ENCODE measurements at places on chromosomes 3 and 15. TPM values are rescaled to one million over a fixed set of nuclear protein-coding genes. Genes with fewer than 3 reads are reported as not detected.
A peak's percentile ranks its signal among the peaks of the same experiment; 100 is the strongest.

DNA sequence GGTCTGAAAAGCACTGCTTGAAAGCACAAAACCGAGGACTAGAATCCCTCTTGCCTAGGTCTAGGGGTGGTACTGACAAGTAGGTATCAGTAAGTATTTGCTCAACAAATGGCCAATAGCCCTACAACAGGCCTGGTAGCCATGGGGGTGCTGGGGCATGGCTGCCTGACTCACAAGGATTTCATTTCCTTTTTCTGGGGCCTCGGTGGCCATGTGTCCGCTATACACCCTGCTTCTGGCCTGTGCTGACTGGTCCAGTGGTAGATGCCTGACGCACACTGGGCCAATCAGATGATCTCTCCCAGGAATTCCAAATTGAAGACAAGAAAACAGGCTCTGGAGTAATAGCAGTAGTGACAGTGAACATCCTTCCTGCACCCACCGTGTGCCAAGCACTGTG, 29.4 kb downstream of the MELTF start:
- H3K27me3 ChIP-seq = peaks cover 9% of the 10 kb centered on the region
- no peak overlapping the region for H3K4me3 ChIP-seq
- no peak overlapping the region for H3K27ac ChIP-seq
- peak; percentile 18 for DNase-seq
- peaks cover 10% of the 10 kb centered on the region for H3K36me3 ChIP-seq
- 0 out of 2 replicates have a peak, but pooled peaks cover 6% of the 10 kb centered on the region for H3K4me1 ChIP-seq

The GADL1 gene
- total RNA-seq = 0.15 TPM

The C3orf80 gene
- 0.13 TPM for total RNA-seq

DNA sequence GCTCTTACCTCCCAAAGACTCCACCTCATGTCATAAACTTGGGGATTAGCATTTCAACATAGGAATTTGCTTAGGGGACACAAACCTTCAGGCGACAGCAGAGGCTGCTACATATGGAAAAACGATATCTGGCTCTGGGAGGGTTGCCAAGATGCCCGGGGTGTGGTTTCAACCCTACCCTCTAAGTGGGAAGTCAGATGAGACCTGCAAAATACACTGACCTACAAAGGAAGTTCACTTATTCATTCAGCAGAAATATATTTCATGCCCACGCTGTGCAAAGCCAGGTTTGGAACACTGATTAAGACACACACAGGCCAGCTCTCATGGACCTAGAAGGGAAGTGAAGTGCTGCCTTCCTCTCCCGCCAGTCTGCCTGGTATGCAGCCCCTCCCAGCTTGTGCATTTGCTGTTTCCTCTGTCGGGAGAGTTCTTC, 239.3 kb downstream of the FEZF2 start:
- H3K27ac ChIP-seq = no peak overlapping the region
- H3K27me3 ChIP-seq = no peaks in the 10 kb centered on the region
- H3K4me3 ChIP-seq = no peak overlapping the region

- H3K4me3 ChIP-seq = no peak overlapping the region
- no peaks in the 10 kb centered on the region for H3K4me1 ChIP-seq
- no peaks in the 10 kb centered on the region for H3K27me3 ChIP-seq
- no peak overlapping the region for H3K27ac ChIP-seq
- peaks cover 22% of the 10 kb centered on the region for H3K36me3 ChIP-seq
Measured at GRCh38 chr15:85769182-85769900, 25.4 kb downstream of the KLHL25 start.

The FBXL22 gene
- total RNA-seq = 0.52 TPM

- H3K27me3 ChIP-seq = no peaks in the 10 kb centered on the region
- H3K4me3 ChIP-seq = no peak overlapping the region
- peak overlapping the region; percentile 83 for H3K27ac ChIP-seq
- peaks cover 32% of the 10 kb centered on the region for H3K4me1 ChIP-seq
Measured at GRCh38 chr15:66472176-66472999, 25.2 kb downstream of the SNAPC5 start.

- no peak overlapping the region for H3K27ac ChIP-seq
- no peaks in the 10 kb centered on the region for H3K4me1 ChIP-seq
- H3K4me3 ChIP-seq = no peak overlapping the region
- no peaks in the 10 kb centered on the region for H3K36me3 ChIP-seq
- no peaks in the 10 kb centered on the region for H3K27me3 ChIP-seq
Measured at GRCh38 chr3:197169028-197169427, 129.4 kb downstream of the DLG1 start.

The GOLGA8R gene
- 0.20 TPM for total RNA-seq

DNA sequence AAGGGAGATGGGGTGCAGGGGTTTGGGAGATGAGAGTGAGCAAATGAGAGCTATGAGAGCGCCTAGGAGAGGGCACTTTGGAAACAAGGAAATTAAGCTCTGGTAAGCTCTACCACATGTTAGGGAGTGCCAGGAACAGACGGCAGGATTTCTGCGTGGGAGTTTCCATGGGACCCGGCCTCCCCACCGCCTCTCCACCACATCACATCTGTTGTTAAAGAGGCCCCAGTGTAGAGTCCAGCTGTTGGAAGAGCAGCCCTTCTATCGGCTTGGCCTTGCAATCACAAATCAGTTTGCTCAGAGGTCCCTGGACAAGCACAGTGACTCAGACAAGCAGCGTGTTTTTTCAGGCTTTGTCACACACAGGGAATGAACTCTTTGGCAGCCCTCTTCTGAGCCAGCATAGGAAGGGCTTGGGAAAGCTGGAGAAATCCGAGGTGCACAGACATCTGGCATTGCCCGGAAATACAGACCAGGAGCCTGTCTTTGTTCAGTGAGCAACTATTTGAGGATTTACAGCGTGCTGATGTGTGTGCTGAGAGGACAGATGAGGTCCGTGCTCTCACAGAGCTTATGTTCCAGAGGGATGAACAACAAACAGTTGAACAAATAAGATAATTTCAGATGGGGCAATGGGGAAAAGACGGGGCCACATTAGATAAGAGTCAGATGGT, 370.6 kb upstream of the PROK2 start:
- no peaks in the 10 kb centered on the region for H3K36me3 ChIP-seq
- no peaks in the 10 kb centered on the region for H3K4me1 ChIP-seq
- H3K27me3 ChIP-seq = no peaks in the 10 kb centered on the region
- no peak for DNase-seq
- H3K4me3 ChIP-seq = no peak overlapping the region

- H3K4me3 ChIP-seq = no peak overlapping the region
- H3K36me3 ChIP-seq = no peaks in the 10 kb centered on the region
- H3K27ac ChIP-seq = no peak overlapping the region
- DNase-seq = no peak
- H3K4me1 ChIP-seq = no peaks in the 10 kb centered on the region
Measured at GRCh38 chr3:190131329-190131728, 10.6 kb upstream of the P3H2 start.

The ARL14 gene
- total RNA-seq = not detected

- DNase-seq = no peak
- H3K36me3 ChIP-seq = no peaks in the 10 kb centered on the region
- no peaks in the 10 kb centered on the region for H3K4me1 ChIP-seq
- H3K27ac ChIP-seq = no peak overlapping the region
- H3K4me3 ChIP-seq = no peak overlapping the region
Measured at GRCh38 chr3:24986612-24987011, 441.5 kb upstream of the RARB start.

- peaks cover 17% of the 10 kb centered on the region for H3K36me3 ChIP-seq
- H3K27me3 ChIP-seq = no peaks in the 10 kb centered on the region
- DNase-seq = no peak
- no peak overlapping the region for H3K4me3 ChIP-seq
- H3K4me1 ChIP-seq = no peaks in the 10 kb centered on the region
Measured at GRCh38 chr3:196726788-196727675, 12.6 kb upstream of the PAK2 start.

DNA sequence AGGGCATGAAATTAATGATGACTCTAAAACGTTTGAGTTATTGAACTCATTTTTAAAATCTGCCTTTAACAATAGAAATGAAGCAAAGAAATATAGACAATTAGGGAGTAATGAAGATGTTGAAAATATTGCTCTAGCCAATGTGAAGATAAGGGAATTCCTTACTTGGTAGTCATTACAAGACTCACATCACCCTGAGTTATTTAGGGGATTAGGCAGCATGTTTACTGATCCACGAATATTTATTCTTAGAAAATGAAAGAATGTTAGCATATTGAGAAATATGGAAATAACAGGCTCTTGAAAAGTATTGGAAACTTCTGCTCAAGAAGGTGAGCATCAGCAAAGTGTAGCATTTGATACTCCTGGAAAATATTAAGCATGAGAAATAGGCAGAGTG, 398.1 kb upstream of the ARPP21 start:
- no peaks in the 10 kb centered on the region for H3K36me3 ChIP-seq
- H3K4me3 ChIP-seq = no peak overlapping the region
- no peak overlapping the region for H3K27ac ChIP-seq
- DNase-seq = no peak
- no peaks in the 10 kb centered on the region for H3K4me1 ChIP-seq
- H3K27me3 ChIP-seq = no peaks in the 10 kb centered on the region

DNA sequence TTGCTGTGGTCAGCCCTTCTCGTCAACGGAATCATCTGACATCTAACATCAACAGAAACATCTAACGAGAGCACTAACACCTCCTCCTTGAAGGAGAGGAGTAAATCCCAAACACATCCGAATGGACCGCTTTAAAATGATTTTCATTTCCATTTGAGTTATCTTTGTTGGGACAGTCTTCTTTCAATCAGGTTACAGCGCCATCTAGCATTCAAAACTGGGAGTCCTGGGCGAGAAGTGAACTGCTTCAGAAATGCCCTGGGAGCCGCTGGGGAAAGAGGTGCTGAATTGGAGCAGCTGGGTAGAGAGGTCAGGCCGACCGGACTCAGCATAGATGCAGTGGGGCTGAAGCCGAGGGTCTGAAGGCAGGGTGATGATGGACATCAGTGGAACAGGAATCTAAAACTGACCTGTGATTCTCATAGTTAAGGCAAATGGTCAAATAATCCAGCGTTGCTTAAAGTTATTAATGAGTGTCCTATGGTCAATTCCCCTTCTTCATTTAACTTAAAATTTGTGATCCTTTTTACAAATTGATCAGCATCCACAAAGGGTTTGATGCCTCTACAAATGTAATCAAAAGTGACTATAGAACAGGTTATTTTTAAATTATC, 170.0 kb upstream of the NDN start:
- H3K27ac ChIP-seq = no peak overlapping the region
- H3K36me3 ChIP-seq = no peaks in the 10 kb centered on the region
- no peaks in the 10 kb centered on the region for H3K4me1 ChIP-seq
- H3K27me3 ChIP-seq = no peaks in the 10 kb centered on the region
- peak overlapping the region; percentile 44 for H3K4me3 ChIP-seq

DNA sequence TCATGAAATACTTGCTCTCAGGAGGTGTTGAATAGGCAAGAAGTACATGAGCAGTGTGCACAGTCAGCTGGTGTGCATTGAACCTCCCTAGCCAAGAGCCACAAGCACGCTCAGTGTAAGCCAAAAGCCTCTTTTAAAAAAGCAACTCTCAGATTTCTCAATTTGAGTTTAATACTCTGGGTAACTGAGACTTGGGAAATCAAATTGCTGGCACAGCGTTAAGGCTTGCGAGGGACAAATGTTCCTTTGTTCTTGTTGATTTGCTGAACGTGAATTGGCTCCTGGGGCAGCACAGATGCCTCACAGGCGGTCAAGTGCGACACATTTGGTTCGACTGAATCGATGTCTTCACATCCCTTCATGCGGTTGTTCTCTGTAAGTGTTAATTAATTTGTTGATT, at the start of gene FAM240A:
FAM240A (plus strand) TSS at position 202 of the 400 bp plus-strand sequence; CDS start at position 361, 159 bp downstream.
- no peak within 1 kb of the TSS for H3K27ac ChIP-seq
- DNase-seq = no peak
- H3K4me1 ChIP-seq = no peaks in the 10 kb centered on the region
- H3K27me3 ChIP-seq = no peaks in the 10 kb centered on the region
- H3K4me3 ChIP-seq = no peak within 1 kb of the TSS

- no peaks in the 10 kb centered on the region for H3K27me3 ChIP-seq
- no peak overlapping the region for H3K4me3 ChIP-seq
- no peaks in the 10 kb centered on the region for H3K36me3 ChIP-seq
- no peak overlapping the region for H3K27ac ChIP-seq
Measured at GRCh38 chr15:73981761-73982221, 10.3 kb downstream of the STOML1 start.

GRCh38 chr3:184377882-184378445, at the start of gene THPO:
Gene THPO (minus strand): TSS chr3:184378207. CDS start chr3:184376259, 1,948 bp downstream.
- peak; percentile 67 for DNase-seq
- H3K4me1 ChIP-seq = peaks cover 9% of the 10 kb centered on the region
- no peaks in the 10 kb centered on the region for H3K36me3 ChIP-seq
- H3K27me3 ChIP-seq = peaks cover 33% of the 10 kb centered on the region
- H3K4me3 ChIP-seq = peak within 1 kb of the TSS; percentile 66
- H3K27ac ChIP-seq = no peak within 1 kb of the TSS

DNA sequence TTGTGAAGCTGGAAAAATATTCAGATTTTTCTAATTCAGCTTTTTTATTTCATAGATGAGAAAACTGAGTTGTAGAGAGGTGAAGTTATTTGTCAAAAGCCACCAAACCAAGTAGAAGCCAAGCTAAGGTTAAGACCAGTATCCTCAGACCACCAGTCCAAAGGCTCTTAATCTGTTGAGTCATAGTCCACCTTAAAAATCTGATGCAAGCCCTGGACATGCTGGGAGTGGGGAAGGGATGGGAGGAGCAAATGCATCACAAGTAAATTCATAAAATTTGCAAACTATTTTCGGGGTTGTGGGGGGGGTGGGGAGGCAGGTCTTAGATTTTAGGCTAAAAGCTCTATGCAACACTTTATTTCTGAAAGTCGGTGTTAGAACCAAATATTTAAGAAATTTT, 307.7 kb upstream of the SEMA6D start:
- H3K36me3 ChIP-seq = no peaks in the 10 kb centered on the region
- H3K27ac ChIP-seq = no peak overlapping the region
- no peak for DNase-seq
- H3K27me3 ChIP-seq = no peaks in the 10 kb centered on the region
- H3K4me1 ChIP-seq = peaks cover 8% of the 10 kb centered on the region
- no peak overlapping the region for H3K4me3 ChIP-seq

The FSIP1 gene
- total RNA-seq = 0.64 TPM

DNA sequence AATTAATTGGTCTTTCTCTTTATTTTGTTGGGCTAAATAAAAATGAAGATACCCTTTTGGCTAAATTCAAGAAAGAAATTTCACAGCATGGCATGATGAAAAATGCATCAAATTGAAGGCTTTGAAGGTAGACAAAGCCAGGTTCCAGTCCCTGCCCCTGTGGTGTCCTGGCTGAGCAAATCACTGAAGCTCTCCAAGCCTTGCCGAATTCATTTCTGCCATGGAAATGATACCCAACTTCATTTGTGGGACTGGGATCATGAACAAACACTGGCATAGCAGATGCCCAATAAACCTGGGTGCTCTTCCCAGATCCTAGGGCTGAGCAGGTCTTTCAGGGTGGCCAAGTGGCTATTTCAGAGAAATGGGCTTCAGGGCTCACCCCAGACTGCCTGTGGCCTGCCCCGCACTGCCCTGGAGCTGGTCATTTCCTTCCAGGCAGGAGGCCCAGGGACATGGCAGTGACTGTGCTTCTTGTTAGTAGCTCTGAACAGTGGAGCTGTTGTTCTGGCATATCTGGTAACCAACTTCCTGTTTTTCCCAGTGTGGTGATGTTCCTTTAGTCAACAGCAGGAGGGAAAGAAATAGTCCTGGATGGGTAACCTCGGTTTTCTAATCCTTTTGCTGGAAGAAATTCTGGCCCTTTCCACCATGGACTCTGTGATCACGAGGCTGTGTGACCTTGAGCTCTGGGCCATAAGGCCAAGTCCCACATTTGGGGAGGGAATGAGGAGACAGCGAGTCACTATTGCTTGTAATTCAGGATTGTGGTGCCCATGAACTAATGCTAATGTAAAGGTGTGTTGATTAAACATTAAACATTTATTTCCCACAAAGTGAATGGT, 47.6 kb downstream of the CTDSPL start:
- H3K36me3 ChIP-seq = no peaks in the 10 kb centered on the region
- H3K27ac ChIP-seq = no peak overlapping the region
- H3K4me1 ChIP-seq = peaks cover 5% of the 10 kb centered on the region
- H3K4me3 ChIP-seq = no peak overlapping the region
